Naive thymus-derived CD4-positive, alpha-beta T cell (primary cell): ENCODE measurements at places on chromosomes 3 and 15.

DNA sequence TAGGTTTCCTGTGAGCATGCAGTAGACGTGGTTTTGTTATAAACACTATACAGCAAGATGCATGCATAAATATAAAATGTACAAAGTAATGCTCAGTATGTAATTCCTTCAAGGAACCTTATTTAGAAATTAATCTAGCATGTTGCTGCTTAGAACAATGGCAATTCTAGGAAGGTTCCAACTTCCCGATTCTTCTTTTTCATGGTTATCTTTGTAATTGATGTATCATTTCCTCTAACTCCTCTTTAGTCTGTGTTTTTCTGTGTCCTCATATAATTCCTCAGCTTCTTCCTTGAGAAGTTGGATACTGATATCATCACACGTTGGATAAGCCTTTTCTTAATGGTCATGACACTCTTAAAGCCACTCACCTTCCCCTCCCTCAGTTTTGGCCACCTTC lies 3.5 kb downstream of the TSEN2 start:
- no peak for DNase-seq

GRCh38 chr15:81473177-81473576 lies 99.2 kb upstream of the TMC3 start:
- no peak for DNase-seq

GRCh38 chr15:68386587-68387288 lies 45.2 kb downstream of the ITGA11 start:
- DNase-seq: no peak

DNA sequence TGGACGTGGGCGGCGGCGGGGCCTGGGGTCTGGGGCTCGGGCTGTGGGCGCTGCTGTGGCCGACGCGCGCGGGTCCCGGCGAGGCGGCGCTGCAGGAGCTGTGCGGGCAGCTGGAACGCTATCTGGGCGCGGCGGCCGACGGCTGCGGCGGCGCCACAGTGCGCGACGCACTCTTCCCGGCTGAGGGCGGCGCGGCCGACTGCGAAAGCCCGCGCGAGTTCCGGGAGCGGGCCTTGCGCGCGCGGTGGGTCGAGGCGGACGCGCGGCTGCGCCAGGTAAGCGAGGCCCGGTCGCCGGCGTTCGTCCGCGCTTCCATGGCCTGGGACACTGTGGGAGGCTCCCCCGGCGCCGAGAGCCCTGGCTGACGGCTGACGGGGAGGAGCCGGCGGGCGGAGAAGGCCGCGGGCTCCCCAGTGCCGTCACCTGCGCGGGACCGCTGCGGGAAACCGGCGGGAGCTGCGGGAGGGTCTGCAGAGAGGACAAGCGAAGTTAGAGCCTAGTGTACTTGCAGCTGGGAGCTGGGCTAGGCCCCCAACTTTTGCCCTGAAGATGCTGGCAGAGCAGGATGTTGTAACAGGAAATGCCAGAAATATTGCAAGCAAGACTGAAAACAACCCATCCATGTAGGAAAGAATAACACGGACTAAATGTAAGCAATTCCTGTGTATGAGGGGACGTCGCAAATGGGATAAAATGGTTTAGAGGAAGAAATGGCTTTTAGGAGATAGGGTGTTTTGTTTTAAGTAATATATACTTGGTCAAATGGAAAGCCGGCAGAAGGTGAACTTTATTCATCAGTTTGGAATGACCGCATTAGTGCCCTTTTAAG lies 847 bp downstream of the WHAMM start:
- DNase-seq: peak; percentile 40

DNA sequence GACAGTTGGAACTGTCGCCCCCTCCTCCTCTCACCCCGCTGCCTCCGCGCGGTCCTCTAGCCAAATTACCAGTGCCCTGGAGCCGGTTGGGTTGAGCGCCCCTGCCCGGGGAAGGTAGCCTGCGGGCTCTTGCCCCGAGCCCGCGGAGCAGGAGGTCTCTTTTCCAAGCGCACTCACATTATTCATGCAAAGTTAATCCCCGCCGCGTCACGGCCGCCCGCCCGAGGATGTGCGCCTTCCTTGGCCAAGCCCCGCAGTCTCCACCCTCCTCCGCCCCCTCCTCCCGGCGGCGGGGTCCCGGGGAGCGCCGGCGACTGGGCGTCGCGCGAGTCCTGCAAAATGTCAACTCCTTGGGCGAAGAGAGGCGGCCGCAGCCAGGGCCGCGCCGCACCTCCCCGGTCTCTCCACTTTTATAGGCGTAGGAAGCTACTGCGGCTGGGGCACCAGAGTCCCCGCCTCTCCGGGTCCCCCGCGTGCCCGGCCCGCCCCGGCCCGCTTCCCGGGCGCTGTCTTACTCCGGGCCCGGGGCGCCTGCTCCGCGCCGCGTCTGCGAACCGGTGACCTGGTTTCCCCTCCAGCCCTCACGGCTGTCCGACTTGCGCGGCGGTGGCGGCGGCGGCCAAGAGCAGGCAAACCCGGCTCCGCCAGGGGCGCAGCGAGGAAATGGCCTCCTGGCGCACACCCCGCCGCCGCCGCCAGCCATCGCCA lies at the start of gene THRB:
Gene THRB, minus strand, starts transcription at position 233 of the 708 bp plus-strand sequence.
- peak; percentile 21 for DNase-seq

GRCh38 chr3:146125951-146126350 lies 35.0 kb downstream of the PLOD2 start:
- DNase-seq: no peak

- DNase-seq: no peak
Observed at GRCh38 chr3:24498391-24498790, 3.7 kb upstream of the THRB start.

DNA sequence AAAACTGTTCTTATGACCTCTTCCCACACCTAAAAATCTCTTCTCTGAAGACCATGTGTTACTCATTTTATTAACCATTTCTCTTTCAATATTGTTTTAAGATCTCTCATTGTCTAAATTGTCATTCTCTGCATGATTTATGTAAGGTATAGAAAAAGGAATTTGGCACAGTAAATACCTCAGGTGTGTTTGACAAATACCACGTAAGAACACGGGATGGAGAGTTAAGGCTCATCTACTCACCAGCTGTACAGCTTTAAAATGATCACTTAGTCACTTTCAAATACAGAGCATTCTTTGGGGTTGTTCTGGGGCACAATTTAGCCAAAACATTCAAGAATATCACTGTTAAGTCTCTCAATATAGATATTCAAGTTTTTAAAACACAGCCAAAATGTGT lies 627.1 kb downstream of the MCTP2 start:
- DNase-seq: no peak

- DNase-seq: no peak
Observed at GRCh38 chr3:100761211-100761942, 52.1 kb downstream of the TFG start.

- DNase-seq: no peak
Observed at GRCh38 chr15:61275451-61275850, 46.3 kb upstream of the RORA start.

- DNase-seq: no peak
Observed at GRCh38 chr3:178525251-178525650, 11.0 kb upstream of the KCNMB2 start.

GRCh38 chr3:44284949-44285348 lies 43.3 kb downstream of the TOPAZ1 start:
- DNase-seq: no peak

DNA sequence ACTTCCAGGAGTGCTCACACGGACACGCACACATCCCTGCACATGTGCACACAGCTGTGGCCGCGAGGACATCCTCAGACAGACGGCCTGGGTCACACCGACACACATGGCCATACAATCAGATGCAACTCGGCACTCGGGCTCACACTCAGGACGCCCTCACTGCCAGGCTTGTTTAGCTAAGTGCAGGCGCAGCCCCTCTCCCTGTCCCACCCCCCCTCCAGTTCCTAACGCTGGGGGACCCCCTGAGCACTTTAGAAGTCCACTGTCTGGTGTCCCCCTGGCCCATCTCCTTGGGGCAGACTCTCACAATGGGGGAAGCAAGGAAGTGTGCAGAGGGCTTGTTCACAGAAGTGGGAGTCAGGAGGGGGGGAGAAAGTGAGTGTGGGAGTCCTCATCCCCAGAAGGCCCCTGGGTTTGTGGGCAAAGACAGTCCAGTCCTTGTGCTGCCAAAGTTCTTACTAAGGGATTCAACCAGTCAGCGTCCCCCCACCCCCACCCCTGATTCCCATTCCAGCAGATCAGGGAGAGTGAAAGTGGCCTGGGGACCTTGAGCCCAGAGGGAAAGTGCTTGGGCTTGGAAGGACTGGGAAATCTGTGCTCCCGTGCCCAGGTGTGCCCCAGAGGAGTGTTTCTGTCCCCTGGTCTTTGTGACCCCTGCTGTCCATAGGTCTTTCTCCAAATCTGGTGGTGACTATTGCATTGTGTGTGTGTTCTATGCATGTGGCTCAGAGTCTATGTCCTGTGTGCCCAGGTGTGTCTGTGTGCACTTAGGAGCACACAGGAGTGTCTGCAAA lies 767 bp upstream of the GATA2 start:
- no peak for DNase-seq

DNA sequence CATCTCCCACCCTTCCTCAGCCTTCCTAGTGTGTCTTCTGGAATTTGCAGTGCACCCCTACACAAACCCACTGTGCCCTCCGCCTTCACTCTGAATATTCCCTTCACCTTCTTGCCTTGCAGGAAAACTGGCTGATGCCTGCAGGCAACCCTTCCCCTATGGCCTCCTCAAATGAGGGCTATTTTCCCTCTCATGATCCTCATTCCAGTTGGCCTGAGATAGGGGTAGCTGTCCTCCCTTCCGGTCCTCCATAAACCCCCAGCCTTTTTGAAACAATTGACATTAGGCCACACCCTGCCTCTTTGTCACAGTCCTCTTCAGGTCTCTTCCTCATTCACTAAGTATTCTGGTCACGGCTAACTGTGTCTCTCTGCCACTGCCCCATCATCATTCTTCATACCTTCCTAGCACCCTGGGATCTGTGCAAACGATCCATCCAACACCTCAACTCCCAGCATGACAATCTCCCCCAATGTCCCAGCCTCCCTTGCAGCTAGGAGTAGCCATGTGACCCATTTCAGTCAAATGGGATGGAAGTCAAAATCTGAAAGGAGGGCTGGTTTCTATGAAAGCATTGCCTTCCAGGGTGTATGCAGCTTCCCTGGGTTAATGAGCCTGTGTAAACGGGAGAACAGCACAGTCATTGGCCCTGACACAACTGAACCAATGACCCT lies 8.5 kb upstream of the TICRR start:
- no peak for DNase-seq

- no peak for DNase-seq
Observed at GRCh38 chr3:7789324-7789723, 712.3 kb upstream of the LMCD1 start.

- no peak for DNase-seq
Observed at GRCh38 chr15:89462198-89462912, 34.0 kb downstream of the RHCG start.
